Stomach (tissue), 19 donors: ENCODE measurements at places on chromosomes 2 and 18. TPM values are rescaled to one million over a fixed set of nuclear protein-coding genes. Genes with fewer than 3 reads are reported as not detected.
A peak's percentile ranks its signal among the peaks of the same experiment; 100 is the strongest.

GRCh38 chr2:224264259-224264658 lies 137.6 kb downstream of the FAM124B start:
- DNase-seq: no peak

- peak; percentile 70 for DNase-seq
These were observed 189.9 kb downstream of the INO80D start for GRCh38 chr2:205895981-205896655.

AAK1 gene
- total RNA-seq: 58.9 TPM

NIFK gene
- 25.7 TPM for total RNA-seq

ZNF385B gene
- 1.8 TPM for total RNA-seq
